ENCODE measurements at places on chromosomes 5 and 9. TPM values are rescaled to one million over a fixed set of nuclear protein-coding genes. Genes with fewer than 3 reads are reported as not detected.

The IL5 gene
- polyA plus RNA-seq, result not detected

The F2RL1 gene
- polyA plus RNA-seq, result 0.95 TPM

The HTR4 gene
- polyA plus RNA-seq, result 0.27 TPM

The PCDHB4 gene
- 0.88 TPM for polyA plus RNA-seq

The GFI1B gene
- polyA plus RNA-seq, result not detected

The DNM1 gene
- 44.3 TPM for polyA plus RNA-seq
